NCI-H2107 (cell line): ENCODE measurements at places on chromosomes 3 and 15.

- no peak for DNase-seq
These were observed 7.8 kb upstream of the LIPC start for GRCh38 chr15:58423831-58424608.

DNA sequence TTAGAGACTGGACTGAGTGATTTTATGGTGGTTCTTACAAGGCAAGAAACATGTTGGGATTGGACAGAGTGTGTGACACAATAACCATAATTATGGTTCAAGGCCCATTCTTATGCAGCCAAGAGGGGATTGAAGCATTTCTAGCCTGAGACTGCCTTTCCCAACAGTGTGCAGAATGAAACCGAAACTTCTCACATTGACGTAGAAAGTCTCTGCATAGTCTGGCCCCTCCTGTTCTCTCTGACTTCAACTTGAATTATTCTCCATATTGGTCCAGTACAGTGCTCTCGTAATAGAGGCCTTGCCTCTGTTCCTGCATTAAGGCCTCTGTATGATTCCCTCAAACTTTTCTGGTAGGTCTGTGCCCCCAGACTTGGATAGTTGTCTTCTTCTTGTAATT, 138.3 kb downstream of the DIPK2A start:
- DNase-seq = no peak

GRCh38 chr15:77915261-77915960, 162.1 kb downstream of the TBC1D2B start:
- DNase-seq = no peak

DNA sequence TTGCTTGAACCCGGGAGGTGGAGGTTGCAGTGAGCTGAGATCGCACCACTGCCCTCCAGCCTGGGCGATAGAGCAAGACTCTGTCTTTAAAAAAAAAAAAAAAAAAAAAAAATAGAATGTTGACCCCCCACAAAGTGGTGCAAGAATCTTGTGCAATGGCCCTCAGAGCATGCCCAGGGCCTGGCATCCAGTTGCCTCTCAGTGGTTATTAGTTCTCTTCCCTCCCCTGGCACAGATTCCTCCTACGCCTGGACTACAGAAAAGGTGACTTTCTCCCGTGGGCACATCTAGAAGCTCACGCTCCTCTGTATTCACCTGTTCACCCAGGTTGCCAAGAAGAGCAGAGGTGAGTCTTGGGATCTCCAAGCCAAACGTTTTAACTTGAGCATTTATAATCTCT, 36.7 kb downstream of the ACSBG1 start:
- DNase-seq = no peak

GRCh38 chr3:15265655-15266509, 59.8 kb downstream of the CAPN7 start:
- DNase-seq = no peak

GRCh38 chr15:74889390-74889882, 406 bp upstream of the MPI start:
- no peak for DNase-seq

DNA sequence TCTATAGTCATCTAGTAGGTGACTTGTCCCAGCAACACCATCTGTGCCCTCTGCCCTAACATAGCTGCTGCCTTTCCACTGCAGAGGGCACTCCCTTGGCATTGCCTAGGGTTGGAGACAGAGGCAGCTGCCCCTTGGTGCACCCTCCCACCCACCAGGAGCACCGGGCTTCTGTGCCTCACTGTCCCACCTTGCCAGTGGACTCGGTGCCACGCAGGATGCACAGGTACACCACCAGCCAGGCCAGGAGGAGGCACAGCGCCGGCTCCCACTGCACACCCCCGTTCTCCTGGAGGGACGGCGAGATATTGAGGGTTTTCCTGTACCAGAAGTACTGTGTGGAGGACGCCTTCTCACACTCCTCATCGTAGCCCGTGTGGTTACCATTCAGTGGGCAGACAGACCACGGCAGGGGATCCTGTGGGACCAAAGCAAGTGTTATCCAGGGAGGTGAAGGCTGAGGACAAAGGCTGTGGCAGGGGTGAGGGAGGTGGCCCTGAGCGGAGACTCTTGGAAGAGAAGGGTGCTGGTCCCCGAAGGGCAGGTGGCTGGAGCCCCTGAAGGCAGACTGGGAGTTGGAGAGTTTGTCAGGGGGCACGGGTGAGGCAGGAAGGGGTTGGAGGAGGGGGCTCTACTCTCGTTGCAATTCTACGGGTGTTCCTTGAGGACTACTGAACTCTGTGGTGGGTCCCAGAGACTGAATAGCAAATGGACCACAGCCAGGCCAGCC, 20.6 kb downstream of the SLC6A20 start:
- no peak for DNase-seq

DNA sequence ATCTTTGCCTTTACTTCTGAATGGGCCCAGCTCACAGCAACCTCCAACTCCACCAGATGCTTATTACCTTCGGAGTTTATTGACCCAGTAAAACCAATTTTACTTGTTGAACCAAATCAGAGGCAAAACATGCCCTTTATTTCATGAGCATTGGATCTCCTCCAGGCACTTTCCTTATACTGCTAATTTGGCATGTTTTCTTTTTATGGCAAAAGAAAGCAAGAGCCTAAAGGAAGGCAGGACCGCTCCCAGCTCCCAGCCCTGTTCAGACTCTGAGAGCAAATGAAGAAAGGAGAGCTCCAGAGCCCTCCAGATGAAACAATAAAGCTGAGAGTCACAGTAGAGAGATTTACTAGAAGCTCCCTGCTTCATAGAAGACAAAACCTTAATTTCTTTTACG, 81.5 kb upstream of the NR2E3 start:
- no peak for DNase-seq

- DNase-seq = no peak
These were observed 34.4 kb downstream of the PAQR9 start for GRCh38 chr3:142929109-142929508.

DNA sequence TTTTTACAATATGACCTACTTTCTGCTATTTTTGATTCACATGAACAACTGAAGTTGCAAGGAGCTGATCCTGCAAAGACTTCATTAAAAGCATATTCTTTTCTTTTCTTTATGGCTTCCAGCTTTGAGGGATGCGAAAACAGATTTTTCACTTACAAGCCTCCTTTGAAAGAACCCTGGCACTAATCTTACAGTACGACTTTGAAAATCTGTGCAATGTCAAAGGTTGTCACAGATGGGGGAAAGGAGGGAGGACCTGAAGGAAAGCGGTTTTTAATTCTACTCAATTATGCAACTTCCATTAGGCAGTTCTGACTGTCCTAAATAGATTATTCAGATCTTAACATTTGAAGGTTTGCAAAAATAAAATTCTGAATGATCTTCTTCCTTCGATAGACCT, 130.5 kb downstream of the TNIK start:
- no peak for DNase-seq

- no peak for DNase-seq
These were observed 810.2 kb downstream of the TUSC7 start for GRCh38 chr3:117519776-117520175.

DNA sequence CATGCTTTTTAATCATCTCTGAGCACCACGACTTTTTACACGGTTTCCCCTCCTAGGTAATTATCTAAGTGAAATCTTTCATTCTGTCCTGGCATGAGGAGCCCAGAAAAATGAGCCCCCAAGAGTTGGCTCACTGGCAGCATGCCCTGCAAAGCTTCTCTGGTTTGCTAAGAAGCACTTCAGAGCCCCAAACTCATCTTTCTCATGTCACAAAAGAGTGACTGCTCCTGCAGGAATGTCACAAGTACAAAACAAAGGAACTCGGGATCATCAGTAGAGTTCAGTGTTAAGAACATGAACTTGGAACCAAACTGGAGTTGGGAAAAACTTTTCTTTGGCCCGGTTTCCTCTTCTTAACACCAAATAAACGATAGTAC, 123.9 kb downstream of the FOXB1 start:
- DNase-seq = no peak

DNA sequence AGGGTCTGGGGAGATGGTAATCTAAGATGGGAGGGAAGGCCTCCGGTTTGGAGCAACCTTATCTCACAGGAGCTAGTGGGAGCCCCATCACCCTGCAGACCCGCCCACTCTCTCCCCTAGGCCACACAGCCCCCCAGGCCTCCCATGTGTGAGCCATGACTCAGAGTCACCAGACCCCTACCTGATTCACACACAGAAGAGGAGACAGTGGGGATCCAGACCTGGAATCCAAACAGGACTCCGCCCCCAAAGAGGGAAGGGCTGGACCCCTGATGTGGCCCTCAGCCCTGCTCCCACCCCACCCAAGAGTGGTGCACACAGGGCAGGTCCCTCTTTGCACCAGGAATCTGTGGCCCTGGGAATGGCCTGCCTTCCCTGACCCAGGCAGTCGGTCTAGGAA, 97.4 kb downstream of the ADCY5 start:
- DNase-seq = no peak

GRCh38 chr3:16761571-16761970, 123.2 kb upstream of the PLCL2 start:
- DNase-seq = no peak

DNA sequence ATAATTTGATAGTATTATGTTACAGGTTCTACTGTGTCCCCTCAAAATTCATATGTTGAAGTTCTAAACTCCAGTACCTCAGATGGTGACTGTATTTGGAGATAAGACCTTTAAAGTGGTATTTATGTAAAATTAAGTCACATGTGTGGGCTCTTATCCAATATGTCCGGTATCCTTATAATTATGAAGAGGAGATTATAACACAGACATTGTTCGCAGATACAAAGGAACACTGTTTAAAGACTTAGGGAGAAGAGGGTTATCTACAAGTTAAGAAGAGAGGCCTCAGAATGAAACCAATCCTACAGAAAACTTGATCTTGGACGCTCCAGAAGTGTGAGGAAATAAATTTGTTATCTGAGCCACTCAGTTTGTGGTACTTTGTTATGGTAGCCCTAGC, 50.9 kb downstream of the DPH6 start:
- no peak for DNase-seq

DNA sequence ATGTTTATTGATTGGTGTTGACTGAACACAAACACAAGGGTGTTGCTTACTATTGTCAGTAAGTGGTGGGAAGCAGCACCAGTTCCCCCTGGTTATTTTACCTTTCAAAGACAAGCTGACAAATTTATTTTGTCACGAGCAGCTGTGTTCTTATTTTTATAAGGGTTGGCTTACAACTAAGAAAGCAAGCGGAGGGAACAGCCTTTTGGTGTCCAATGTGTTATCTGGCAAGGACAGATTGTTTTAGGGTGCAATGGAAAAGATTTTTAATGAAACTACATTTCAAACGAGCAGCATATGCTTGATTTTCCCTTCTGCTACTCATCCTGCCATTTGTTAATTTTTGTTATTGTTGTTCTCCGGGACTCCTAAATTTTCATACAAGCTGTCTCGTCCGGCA, 920.6 kb upstream of the CFAP20DC start:
- DNase-seq = no peak

- no peak for DNase-seq
These were observed 353.3 kb downstream of the PLCL2 start for GRCh38 chr3:17238023-17238422.

GRCh38 chr3:131716007-131716406, 213.2 kb upstream of the MRPL3 start:
- no peak for DNase-seq

DNA sequence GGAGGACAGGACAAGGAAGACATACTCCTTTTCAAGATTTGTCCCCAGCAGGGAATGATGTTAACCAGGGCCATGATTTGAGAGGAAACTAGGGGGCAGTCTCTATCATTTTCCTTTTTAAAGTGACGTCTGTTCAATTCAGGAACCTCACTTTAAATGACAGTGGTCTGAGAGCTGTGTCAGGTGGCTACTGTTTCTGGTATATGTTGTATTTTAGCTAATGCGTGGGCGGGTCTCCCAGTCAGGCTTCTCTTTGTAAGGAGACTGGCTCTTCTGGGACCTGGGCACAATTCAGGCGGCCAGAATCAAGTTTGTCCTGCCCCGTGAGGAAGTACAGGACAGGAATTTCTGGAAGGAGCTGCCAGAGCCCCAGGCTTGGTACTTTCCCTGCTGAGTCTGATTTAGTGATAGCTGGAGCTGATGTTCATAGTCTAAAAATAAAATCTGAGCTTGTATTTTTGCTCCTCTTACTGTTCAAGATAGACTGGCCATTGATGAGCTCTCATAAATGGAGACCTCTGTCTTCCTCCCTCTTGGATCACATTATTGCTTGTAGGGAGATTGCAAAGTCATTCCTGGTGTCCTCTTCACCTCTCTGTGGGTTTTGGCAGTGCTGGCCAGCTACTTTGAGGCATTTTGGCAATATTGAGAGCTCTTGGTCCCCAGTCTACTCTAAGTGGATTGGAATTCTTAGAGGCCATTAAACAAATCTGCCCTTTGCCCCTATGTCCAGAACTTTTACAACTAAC, 25.6 kb downstream of the SQOR start:
- DNase-seq = no peak

GRCh38 chr15:74136540-74136813, 6.1 kb downstream of the ISLR2 start:
- no peak for DNase-seq

DNA sequence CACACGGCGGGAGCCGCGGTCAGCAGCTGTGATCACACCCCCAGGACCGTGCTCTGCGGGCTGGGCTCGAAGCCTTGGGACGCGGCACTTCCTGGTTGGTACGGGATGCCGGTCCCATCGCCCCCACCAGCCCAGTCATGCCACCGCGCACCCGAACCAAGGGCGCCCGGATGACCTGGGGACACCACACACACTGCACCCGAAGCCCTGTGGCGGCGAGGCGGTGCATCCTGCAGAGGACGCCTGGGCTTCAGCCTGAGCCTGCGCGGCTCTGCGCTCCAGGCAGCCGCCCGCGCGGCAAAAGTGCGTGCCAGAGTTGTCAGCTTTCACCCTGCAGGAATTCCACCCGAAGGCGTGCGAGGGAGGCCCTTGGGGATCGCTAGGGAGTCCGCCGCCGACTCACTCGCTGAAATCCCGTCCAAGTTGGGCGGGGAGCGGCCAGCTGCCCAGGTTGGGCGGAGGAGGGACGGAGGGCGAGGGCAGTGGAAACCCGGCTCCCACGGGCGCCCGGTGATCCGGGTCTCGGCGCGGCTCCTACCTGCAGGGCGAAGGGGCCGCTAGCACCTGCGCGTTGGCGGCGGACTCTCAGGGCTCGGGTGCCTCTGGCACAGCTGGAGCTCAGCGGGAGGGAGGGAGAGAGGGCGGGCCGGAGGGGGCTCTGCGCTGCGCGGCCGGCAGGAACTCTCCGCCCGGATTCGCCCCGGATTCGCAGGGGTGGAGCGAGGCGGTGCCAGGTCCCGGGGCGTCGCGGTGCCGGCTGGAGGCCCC, at the start of gene PLD1:
Gene PLD1, minus strand, starts transcription at position 623 of the 768 bp plus-strand sequence. CDS start 72,432 bp downstream, outside the sequence.
- peak; percentile 58 for DNase-seq

GRCh38 chr3:197125636-197126035, 96.0 kb upstream of the MELTF start:
- DNase-seq = no peak

GRCh38 chr15:41231422-41232226, 556 bp downstream of the CHP1 start:
- no peak for DNase-seq
